GM18507 (cell line): ENCODE measurements at places on chromosomes 2 and 18.

GRCh38 chr2:164954954-164955701 lies at the start of gene SLC38A11:
Gene SLC38A11 (minus strand): TSS chr2:164955525. CDS start chr2:164955247, 278 bp downstream.
- no peak for DNase-seq

DNA sequence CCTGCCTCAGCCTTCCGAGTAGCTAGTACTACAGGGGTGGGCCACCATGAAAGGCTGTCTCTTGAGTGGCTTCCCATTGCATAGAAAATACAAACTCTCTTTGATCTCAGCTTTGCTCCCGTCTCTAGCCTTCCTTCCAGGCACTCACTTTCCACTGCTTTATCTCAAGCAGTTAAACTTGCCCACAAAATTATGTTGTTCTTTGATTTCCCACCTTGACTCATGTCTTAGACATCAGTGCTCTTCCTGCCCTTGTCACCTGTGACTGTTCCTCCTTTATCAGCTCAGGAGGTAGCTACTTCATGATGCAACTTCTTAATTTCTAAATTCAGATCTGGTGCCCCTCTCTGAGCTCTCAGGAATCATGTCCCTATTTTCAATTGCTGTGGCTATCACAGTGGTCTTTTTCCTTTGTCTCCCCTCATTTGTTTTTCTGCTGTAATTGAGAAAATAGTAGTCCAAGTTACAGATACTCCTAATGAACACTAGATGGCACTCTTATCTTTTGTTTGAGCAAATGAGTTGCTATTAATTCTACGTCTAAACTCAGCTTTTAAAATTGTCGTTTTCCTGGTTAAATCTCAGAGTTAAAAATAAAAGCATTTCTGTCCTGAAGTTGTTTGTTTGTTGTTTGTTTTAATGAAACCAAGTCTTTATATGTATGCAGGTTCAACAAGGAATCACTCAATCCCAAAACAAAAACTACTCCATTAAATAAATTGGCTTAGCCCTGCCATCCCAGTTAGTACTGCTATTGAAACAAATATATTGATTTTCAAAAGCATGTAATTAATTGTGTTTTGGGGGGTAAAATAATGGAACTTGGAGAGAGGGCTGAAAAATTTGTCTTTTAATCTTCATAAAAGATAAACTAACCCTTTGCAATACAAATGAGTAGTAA lies 46.9 kb upstream of the GREB1L start:
- no peak for DNase-seq

DNA sequence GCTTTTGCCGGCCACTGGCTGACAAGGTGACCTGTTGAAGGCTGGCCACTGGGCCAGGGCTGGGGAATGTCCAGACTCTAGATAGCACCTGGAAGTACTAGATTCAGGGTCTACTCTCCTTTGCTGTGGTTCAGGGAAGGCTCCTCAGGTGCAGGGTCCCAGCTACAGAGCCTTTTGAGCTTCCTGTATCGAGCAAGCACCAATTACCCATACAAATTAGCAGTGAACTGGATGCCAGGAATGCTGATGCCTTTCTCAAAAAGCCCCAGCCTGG lies 213.4 kb downstream of the CYP26B1 start:
- DNase-seq: no peak

DNA sequence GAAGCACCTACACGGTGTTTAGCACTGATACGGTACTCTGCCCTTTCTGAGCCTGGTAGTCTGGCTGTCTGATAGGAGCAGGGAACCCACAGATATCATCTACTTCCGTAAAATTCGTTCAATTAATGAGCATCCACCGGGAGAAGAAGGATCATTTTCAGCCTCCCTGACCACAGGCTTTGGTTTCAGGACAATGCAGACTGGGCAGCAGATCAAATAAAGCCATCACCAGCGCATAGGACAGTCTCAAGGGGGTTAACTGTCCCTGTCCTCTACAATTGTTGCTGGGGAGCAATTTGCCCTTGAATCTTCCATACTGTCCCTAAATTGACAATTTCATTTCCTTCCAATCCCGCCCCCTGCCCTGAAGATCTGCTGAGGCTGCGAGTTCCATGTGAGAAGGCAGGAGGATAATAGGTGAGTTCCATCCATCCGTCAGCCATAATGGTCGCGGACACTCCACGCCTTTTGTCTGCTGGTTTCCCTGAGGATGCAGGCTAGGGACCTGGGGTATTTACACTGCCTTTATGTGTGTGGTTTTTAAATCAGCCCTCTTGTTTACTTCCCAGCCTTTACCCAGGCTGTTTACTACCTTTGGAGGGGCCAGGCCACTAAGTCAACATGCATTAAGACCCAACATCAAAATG lies 110.0 kb downstream of the MYCN start:
- DNase-seq: no peak

DNA sequence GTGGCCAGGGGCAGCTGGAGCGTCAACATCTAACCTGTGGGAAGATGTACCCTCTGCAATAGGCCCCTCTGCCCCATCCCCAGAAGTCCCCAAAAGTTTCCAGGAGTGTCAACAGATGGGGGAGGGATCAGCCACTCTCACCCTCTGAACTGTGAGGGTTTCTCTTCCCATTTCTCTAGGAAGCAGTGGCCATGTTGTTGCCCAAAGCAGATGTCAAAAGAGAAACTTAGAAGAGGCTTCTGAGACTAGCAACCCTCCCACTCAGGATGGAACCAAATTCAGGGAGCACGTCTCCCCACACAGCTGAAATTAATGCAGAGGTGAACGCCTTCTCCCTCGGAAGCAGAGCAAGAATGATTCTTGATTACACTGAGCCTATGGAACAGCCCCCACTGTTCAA lies 70.3 kb downstream of the ARL4C start:
- no peak for DNase-seq

GRCh38 chr2:229887441-229887840 lies 34.4 kb downstream of the TRIP12 start:
- DNase-seq: no peak

- no peak for DNase-seq
These were observed 40.2 kb upstream of the STAT4 start for GRCh38 chr2:191190861-191191552.

DNA sequence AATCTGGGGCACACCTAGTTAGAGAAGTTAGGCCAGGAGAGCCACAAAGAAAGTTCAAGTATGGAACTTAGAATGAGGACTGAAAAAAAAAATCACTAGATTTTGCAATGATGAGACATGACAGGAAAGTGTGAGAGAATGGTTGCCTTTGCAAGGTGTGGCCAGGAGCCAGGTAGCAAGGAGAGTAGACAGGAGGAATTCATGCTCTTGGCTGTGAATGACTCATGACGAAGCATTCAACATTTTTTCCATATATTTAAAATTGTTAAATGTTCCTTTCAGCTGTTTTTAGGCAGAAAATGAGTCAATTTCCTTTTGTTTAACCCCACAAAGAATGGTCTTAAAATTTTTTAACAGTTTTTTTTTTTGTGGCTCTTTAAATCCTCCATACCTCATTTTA lies 636.9 kb downstream of the PLCL1 start:
- no peak for DNase-seq

GRCh38 chr2:2926858-2927175 lies 450.8 kb downstream of the EIPR1 start:
- DNase-seq: no peak

GRCh38 chr18:40812981-40813515 lies 1142.0 kb upstream of the PIK3C3 start:
- DNase-seq: no peak

- no peak for DNase-seq
These were observed 241.2 kb upstream of the KCNJ3 start for GRCh38 chr2:154457286-154457685.

- no peak for DNase-seq
These were observed 18.6 kb upstream of the VPS4B start for GRCh38 chr18:63440881-63441280.

DNA sequence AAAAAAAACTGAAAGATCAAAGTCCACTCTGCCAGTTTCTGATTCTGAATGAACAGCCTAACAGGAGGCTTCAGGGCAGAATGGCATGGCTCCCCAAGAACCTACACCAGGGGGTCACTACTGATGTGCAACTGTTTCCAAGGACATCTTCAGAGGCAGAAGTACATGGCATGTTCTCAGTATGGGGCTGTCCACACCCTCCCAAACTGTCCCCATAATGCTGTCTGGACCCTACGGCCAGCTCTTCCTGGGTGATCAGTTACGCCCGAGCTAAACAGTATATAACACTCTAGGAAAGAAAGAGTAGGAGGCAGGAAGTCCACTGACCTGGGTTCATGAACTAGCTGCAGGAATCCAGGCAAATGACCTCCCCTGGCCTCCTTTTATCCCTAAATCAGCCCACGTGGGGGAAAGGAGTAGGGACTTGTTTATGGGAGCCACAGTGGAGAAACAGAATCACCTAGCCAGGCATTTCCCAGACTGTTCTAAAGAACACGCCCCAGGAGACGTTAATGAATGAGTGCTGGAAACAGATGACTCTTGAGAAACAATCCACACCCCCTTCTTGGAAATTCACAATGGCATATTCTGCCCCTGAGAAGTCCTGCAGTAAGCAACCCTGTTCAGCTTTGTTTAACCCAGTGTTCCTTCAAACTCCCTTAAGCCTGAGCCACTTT lies 2.5 kb downstream of the TMBIM1 start:
- no peak for DNase-seq

- no peak for DNase-seq
These were observed 250.9 kb downstream of the ASXL3 start for GRCh38 chr18:33828949-33829348.

DNA sequence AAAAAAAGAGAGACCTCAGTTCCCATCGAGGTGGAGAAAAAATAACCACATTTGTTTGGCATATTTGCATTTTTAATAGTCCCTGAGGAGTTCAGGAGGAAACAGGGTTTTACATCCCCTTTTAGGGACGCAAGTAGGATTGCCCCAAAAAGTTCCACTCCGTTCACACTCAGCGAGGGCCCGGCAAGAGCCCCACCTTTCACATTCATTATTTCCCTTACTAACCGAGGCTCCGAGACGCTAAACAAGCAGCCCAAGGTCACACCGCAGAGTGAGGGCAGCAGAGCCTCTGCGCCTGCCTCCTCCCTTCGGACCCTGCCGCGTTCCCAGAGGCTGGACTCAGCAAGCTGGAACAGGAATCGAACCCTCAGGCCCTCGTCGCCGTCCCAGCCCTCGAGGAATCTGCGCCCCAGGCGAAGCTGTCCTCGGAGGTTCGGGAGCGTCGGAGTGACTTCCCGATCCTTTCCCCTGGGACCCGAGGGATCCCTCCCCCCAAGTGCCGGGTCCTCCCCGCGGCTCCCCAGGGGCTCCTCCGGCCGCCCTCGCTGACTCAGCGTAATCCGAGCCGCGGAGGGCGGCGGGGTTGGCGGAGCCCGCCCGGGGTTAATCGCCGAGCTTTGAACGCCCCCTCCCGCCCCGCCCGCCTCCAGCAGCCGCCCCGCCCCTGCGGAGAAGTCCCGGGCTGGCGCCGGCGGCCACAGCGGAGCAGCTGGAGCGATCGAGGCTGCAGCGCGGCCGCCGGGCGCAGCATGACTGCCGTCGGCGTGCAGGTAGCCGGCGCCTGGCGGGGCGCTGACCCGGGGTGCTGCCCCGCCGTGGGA lies at the start of gene TMEM37:
Gene TMEM37 (plus strand): TSS at position 700 of the 821 bp plus-strand sequence. CDS start 50 bp downstream, at position 750.
- peak; percentile 62 for DNase-seq

DNA sequence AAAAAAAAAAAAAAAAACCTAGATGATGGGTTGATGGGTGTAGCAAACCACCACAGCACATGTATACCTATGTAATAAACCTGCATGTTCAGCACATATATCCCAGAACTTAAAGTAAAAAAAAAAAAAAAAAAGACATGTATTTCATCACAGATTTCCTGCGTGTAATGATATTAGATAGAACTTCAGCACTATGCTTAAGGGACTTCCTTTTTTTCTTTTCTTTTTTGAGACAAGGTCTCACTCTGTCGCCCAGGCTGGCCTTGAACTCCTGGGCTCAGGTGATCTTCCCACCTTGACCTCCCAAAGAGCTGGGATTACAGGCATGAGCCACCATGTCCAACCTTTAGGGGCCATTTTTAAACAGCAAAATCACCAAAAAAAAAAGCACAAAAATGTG lies 42.0 kb downstream of the NEURL3 start:
- DNase-seq: no peak

DNA sequence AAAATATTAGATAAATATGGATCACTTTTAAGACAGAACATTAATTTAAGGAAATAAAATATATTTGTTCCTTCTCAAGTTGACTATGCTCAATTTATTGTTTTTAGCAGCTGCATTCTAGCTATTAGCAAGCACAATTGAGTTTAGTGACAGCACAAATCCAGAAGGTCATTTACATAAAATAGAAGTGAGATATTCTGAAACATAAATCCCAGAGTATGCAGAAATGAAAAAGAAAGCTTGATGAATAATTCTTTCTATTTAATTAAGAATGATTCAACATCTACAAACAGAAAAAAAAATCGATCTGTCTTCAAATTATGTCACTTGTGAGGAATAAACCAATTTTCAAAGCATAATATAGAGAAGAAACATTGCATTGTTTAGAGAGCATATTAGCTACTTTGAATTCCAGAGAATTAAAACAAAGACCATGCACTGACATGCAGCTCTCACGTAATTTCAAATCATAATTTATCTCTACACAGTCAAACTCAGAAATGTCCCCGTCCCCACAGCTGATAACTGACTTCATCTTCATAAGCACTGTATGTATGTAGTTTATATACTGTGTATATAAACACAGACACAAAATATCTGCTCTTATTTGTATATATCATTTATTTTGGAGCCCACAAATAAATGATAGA lies 458.4 kb downstream of the TMX3 start:
- no peak for DNase-seq

GRCh38 chr2:31387850-31388249 lies 26.7 kb downstream of the XDH start:
- DNase-seq: no peak

- no peak for DNase-seq
These were observed 10.2 kb upstream of the GTF2A1L start for GRCh38 chr2:48607307-48608014.

GRCh38 chr2:240397542-240397916 lies 37.9 kb upstream of the GPC1 start:
- no peak for DNase-seq

- no peak for DNase-seq
These were observed 230.4 kb upstream of the MYT1L start for GRCh38 chr2:2561346-2562095.
